Aorta (tissue), 5 donors: ENCODE measurements at places on chromosomes 6 and 20. TPM values are rescaled to one million over a fixed set of nuclear protein-coding genes. Genes with fewer than 3 reads are reported as not detected.

The GRM1 gene
- not detected for total RNA-seq

The FUT9 gene
- not detected for total RNA-seq

The SEMG1 gene
- not detected for total RNA-seq

The ENPP3 gene
- total RNA-seq, result 0.26 TPM

The TPBG gene
- total RNA-seq, result 20.1 TPM

The LTB gene
- total RNA-seq, result 1.4 TPM

The MROH8 gene
- total RNA-seq, result 5.1 TPM

The E2F1 gene
- total RNA-seq, result 1.4 TPM

The CGA gene
- not detected for total RNA-seq

The DZANK1 gene
- total RNA-seq, result 2.5 TPM

The GNMT gene
- 0.88 TPM for total RNA-seq

The EDN3 gene
- total RNA-seq, result not detected

The ISM1 gene
- total RNA-seq, result 94.9 TPM

The LAMP5 gene
- total RNA-seq, result 0.16 TPM

The NFATC2 gene
- 11.7 TPM for total RNA-seq

The ENPP5 gene
- total RNA-seq, result 4.0 TPM

GRCh38 chr6:32969685-32970412, 1.5 kb downstream of the BRD2 start:
- peak; percentile 87 for DNase-seq

- DNase-seq, result no peak
These were observed 331.4 kb upstream of the QKI start for GRCh38 chr6:163083141-163083540.

- DNase-seq, result no peak
These were observed 210.3 kb upstream of the FERMT1 start for GRCh38 chr20:6333110-6333509.

- no peak for DNase-seq
These were observed 51.5 kb downstream of the PLCB1 start for GRCh38 chr20:8183526-8183925.

GRCh38 chr20:17872959-17873358, 95.6 kb downstream of the SNX5 start:
- peak; percentile 43 for DNase-seq

- peak; percentile 46 for DNase-seq
These were observed 334.1 kb downstream of the TAF4 start for GRCh38 chr20:61731363-61732181.

DNA sequence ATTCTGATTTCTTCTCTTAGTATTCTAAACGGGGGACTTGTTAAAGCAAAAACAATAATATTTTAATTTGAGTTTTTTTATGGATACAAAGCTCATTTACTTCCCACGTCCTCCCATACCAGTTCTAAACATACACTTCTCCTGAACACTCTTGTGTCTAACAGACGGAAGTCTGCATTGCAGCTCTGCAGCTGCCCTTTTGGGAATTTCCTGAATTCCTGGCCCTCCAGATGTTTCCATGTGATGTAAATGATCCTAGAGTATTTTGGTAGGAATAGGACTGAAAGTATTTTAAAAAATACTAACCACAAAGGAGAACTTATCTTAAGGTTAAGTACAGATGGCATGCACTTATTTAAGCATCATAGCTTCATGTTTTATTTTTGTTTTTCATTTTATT, 886.7 kb downstream of the TBC1D32 start:
- no peak for DNase-seq

GRCh38 chr6:125375821-125376220, 74.1 kb upstream of the HDDC2 start:
- DNase-seq, result no peak

DNA sequence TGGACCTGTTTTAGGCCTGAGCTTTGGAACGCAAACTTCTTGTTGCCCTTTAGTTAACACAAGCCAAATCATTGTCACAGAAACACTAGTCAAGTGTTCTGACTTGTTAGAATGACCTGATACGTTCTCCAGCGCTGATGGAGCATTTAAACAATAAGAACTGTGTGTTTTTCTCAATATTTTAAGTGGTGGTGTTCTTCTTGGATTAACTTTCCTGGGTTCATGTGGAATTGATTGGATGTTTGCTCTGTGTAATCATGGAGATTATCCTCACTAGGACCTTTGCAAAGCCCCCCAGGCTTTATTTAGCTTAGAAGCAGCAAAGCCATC, 1.6 kb downstream of the LRRC1 start:
- DNase-seq, result no peak

GRCh38 chr20:36808317-36809257, 35.0 kb upstream of the DSN1 start:
- DNase-seq, result peak; percentile 91

- DNase-seq, result no peak
These were observed 379.5 kb upstream of the POU3F2 start for GRCh38 chr6:98454809-98455322.

- DNase-seq, result peak; percentile 92
These were observed at the start of gene GABBR1 for GRCh38 chr6:29632789-29633533. TSS of gene GABBR1 (minus strand) at chr6:29633183. CDS start at chr6:29632385, 798 bp downstream.

DNA sequence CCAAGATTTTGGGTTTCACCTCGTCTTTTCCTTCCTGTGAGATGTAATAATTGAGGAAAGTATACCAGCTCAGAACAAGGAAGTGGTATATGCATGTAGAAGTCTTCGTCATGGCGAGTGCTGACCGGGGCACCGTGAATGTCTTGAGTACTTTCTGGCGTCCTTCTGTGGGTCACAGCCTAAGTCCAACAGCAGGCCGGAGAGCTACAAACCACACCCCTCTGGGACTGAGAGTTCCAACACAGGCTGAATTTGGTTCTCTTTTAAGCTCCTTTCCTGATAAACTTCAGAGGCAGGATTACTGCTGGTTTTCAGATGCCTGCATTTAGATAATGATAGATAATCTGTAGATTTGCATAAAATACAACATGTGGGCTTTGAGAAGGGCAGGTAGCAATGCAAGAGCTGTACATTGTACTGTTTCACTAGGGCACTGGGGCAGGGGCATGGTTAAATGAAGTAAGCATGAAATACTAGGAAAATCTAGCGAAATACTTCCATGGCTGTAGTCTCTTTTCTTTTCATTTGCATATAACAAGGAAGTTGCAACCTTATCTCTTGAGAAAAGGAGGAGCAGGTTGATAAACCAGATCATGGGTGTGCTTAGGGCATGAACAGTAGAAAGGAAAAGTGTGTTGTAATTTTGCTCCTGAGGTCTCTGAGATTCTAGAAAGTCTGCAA, at the start of gene ADTRP:
Gene ADTRP, minus strand, starts transcription at position 156 of the 681 bp plus-strand sequence. Its CDS starts 44 bp downstream, at position 112.
- DNase-seq, result no peak

GRCh38 chr20:58614984-58615760, 35.9 kb upstream of the STX16 start:
- DNase-seq, result no peak

DNA sequence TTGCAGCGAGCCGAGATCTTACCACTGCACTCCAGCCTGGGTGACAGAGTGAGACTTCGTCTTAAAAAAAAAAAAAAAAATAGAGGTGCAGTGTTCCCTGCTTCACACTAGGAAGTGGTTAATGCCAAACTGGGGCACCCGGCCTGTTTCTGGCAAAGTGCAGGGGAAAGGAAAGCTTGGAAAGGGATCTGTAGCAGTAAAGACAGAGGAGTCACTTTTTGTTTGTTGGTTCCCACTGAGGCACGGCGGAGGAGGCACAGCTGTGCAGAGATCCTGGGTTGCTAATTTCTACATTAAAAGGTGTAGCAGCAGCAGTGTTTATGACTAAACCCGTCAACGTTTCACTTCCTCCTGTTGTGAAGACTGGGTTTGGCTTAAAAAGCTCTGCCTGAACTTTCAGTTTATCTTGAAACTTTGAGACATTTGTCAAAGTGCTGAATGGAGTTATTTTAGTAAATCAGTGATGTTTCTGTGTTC, 125.6 kb downstream of the CARMIL1 start:
- peak; percentile 66 for DNase-seq

- DNase-seq, result no peak
These were observed 21.8 kb downstream of the ITPR3 start for GRCh38 chr6:33642897-33643296.

DNA sequence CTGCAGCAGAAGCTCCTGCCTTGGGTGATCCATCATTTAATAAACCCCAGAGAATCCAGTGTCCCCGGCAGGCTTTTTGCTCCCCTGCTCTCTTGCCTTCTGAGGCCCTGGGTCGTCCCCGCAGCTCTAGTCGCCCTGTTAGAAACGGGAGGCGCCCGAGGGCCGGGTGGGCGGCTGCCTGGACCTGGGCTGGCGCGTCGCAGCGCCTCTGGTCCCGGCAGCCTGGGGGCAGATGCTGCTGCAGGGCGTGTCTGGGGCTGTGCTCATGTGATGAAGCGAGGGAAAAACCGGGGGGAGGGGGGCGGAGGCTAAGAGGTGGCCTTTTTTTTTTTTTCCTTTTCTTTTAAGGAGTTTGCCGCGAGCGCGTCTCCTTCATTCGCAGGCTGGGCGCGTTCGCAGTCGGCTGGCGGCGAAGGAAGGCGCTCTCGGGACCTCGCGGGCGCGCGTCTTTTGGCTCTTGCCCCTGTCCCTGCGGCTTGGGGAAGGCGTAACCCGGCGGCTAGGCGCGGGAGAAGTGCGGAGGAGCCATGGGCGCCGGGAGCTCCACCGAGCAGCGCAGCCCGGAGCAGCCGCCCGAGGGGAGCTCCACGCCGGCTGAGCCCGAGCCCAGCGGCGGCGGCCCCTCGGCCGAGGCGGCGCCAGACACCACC, 394 bp downstream of the AKAP12 start:
- DNase-seq, result peak; percentile 91

- DNase-seq, result no peak
These were observed 23.6 kb upstream of the TCFL5 start for GRCh38 chr20:62885046-62885895.

GRCh38 chr6:10421158-10421920, 6.5 kb upstream of the TFAP2A start:
- no peak for DNase-seq

DNA sequence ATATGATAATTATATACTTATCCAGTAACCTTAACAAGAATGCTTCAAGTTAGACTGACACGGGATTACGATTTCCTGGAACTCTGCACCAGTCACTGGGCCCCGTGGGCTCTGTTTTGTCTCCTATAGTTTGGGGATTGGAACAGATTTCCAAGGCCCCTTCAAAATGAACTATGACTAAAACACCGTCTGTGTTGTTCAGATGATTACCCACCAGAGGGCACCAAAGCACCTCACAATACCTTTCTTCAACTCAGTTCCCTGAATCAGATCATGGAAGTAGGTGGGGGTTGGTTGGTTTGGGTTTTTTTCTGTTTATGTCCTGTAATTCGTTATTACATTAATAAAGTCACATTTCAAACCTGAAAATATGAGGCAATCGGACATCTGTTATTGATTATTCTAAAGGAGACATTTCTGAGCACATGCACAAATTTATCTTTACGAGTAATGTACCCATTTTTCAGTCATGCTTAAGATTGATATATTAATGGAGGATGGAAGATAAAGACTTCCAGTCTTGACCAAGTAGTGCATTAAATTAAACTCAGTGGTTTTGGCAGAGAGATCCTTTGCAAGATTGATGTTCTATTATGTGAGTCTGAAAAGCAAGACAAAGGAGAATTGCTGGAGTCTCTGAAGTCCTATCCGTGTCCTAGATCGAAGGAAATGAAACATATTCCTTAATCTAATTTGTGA, 112.0 kb upstream of the COL21A1 start:
- no peak for DNase-seq

- no peak for DNase-seq
These were observed 29.4 kb downstream of the SDCBP2 start for GRCh38 chr20:1299522-1299921.

GRCh38 chr20:25023356-25023755, 30.8 kb upstream of the APMAP start:
- no peak for DNase-seq

- DNase-seq, result no peak
These were observed 1005.7 kb downstream of the HACE1 start for GRCh38 chr6:103854059-103854458.

DNA sequence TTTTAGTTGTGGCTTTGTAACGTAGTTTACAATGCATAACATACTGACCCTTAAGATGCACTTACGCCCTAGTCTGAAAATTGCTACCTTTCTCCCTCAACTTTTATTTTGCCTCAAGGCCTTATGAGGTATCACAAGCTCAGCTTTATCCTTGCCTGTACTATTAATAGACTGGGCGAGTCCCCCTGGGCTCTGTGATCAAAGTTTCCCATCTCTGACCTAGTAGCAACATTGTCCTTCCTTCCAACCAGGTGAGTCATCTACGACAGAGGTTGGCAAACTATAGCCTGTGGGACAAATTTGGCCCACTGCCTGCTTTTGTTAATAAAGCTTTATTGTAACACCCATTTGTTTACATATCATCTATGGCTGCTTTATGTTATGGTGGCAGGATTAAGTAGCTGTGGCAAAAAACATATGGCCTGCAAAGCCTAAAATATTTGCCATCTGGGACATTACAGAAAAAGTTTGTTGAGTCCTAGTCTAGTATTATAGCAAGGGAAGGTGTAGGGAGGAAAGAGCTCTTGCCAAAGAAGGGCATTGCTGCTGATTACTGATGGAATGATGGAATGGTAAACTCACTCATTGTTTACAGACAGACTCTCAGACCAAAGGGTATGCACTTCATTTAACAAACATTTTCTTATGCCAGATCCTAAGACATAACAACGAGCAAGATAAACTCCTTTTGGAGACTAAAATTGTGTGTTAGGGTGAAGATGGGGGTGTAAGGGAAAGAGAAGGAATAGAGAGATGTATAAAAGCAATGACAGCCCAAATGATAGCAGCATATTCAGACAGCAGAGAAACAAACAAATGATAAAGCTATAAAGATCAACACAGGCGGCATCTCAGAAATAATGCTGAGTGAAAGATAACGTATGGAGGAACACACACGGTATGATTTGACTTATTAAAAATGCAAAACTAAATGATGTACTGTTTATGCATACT, 74.2 kb downstream of the SLC22A23 start:
- no peak for DNase-seq

GRCh38 chr6:33217681-33218080, 9.4 kb downstream of the RING1 start:
- no peak for DNase-seq

- no peak for DNase-seq
These were observed 690.7 kb downstream of the DOK5 start for GRCh38 chr20:55166063-55166462.

DNA sequence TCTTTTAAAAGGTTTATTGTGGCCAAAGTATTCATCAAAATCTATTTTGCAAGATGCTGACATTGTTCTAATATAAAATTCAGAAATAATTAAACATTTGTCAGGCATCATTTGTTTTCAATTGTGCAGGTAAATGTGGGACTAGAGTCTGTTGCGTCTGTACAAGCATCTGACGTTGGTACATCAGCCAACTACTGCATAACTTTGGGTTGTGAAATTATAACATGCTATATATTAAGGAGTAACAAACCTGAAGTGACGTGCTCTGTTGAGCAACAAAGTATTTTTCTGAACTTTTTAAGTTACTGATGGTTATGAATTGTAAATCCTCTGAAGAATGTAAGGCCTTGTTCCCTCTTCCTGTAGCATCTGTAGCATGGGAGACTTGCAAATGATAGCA, 66.0 kb downstream of the RNF182 start:
- DNase-seq, result no peak
